ENCODE measurements at places on chromosomes 11 and 22.

- no peak for DNase-seq
Observed at GRCh38 chr22:42425337-42425988, 6.7 kb downstream of the NFAM1 start.

GRCh38 chr22:49869845-49870712 lies 16.4 kb downstream of the ZBED4 start:
- DNase-seq, result no peak

DNA sequence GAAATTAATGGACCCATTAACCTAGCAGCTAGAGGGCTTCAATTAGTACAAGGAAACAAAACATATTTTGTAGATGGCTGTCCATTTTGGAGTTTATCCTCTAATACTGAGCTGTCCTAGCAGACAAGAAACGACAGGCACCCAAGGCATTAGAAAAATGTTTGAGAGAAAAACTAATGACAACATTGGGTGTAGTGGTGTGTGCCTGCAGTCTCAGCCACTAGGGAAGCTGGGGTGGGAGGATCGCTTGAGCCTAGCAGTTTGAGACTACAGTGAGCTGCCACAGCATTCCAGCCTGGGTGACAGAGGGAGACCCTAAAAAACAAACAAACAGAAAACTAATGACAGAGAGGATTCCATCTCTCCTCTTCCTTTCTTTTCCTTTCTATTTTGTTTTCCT lies 1.5 kb downstream of the A4GALT start:
- peak; percentile 71 for DNase-seq

GRCh38 chr11:31301549-31302510 lies 67.7 kb downstream of the DCDC1 start:
- no peak for DNase-seq

GRCh38 chr11:46693597-46694012 lies 6.8 kb downstream of the ARHGAP1 start:
- no peak for DNase-seq

DNA sequence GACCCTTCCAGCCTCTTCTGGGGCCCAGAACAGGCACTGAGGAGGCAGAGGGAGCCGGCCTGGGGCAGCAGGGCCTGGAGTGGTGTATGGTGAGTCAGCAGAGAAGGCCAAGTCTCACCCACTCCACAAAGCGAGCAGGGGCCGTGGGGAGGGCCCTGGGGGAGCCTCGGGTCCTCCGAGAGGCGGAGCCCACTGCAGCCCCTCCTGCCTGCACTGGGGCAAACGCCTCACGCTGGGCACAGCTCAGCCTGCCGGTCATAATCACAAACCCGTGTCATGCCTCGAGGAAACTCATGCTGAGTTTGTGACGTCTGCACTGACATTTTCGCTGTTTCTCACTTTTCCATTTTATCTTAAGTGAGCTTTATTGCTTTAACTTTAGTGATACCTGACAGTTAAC lies 38.4 kb downstream of the TOLLIP start:
- no peak for DNase-seq

DNA sequence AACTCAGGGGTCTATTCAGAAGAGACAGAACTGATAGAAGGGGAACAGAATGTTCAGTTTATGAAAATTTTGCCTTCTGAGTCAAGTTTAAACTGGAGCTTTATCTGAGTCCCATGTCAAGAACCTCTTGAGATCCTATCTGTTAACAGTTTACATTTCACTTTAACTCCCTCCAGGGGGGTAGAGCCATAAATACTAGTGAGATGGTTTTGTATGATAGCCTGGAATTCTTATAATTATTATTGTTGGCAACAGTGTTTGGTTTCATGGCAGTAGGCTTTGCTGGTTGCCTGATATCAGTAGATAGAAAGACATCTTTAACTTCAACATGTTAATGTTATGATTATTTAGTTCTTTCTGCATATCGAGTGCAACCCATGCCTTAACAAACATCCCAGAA lies 498.5 kb downstream of the INSC start:
- no peak for DNase-seq

All from hematopoietic multipotent progenitor cell treated with erythropoietin and hydrocortisone succinate and interleukin-3 and kit ligand, for 8 days (in vitro differentiated cells).